GF-D8 (cell line): ENCODE measurements at places on chromosomes 1 and 21.

- no peak for DNase-seq
These were observed 61.7 kb downstream of the CASQ2 start for GRCh38 chr1:115706587-115707425.

GRCh38 chr1:59522925-59523505 lies 226.1 kb downstream of the FGGY start:
- no peak for DNase-seq

DNA sequence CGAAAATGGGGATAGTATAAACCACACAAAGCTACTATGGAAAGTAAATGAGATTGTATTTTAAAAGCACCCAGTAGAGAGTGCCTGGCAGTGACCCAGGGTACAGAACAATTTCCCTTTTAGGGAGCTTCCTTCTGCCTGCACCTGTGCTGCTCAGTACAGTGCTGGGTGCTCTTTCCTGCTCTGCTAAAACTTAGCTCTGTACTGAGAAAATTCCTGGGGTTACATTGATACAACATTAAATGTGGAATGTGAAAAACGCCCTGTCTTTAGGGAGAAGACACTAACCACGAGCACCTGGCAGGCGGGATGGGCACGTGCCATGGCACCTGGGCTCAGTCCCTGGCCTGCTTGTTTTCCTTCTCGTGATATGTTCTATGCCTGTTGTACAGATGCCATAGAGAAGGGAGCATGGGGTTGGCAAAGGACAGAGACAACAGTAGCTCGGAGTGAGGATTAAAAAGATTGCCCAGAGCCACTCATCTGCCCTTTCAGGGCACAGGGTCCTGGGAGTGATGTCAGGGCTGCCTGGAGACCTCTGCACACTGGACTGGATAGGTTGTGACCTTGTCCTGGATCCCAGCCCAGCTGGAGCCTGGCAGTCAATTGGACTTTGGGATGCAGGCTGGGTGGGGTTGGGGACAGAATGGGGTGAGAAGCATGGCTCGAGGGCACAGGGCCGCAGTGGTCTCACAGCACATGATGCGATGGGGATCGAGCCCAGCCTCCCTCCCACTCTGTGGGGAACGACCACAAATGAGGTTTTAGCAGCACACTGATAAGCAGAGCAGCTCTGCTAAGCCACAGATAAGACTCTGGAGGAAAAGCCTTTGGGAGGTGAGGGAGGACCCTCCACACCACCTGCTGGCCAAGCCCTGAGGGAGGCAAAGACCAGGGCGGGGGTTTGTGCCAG lies 4.2 kb downstream of the SPATA46 start:
- DNase-seq, result no peak

DNA sequence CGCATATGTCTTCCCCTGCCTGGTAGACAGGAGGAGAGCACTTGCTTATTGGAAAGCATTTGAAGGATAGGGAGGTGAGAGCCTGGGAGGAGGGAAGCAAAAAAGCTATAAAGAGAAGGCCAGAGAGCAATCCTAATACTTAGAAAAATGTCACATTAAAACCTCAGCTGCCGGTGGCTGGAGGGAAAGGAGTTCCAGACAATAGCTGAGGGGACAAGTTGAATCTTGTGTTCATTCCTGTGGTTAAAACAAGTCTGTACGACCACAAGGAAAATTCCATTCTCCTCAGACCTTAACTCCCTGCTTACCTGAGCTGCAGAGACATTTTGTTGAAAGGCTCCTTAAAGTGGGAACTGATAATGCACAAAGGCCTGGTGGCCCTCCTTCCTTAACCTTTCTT lies 218.8 kb upstream of the CAMK1G start:
- DNase-seq, result no peak

DNA sequence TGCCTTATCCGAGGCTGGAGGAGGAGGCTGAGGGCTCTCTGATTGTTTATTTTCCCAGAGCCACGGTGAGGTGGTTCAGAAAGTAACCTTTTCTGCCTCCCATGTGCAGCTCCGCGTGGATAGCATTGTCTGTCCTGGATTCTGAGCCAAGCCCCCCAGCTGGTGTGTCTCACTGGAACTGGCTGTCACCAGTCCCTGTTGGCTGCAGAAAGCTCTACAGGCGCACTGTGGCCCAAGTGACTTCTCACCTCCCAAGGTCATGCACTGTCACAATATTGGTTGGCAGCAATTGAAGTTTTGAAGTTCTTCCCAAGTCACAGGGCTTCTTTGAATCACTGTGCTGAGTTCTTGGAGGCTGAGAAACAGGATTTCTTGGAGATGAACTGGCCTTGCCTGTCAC lies 8.2 kb downstream of the BMP8A start:
- no peak for DNase-seq

DNA sequence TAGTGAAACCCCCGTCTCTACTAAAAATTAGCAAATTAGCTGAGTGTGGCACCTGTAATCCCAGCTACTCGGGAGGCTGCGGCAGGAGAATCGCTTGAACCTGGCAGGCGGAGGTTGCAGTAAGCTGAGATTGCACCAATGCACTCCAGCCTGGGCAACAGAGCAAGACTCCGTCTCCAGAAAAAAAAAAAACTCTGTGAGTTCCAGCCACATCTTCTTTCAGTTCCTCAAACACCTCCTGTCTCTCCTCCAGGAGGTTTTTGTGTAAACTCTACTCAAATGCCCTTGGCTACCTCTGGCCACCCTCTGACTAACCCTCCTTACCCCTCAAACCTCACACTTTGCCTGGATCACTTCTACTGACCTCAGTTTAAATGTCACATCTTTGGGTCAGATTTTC lies 38.1 kb downstream of the RCSD1 start:
- DNase-seq, result no peak

DNA sequence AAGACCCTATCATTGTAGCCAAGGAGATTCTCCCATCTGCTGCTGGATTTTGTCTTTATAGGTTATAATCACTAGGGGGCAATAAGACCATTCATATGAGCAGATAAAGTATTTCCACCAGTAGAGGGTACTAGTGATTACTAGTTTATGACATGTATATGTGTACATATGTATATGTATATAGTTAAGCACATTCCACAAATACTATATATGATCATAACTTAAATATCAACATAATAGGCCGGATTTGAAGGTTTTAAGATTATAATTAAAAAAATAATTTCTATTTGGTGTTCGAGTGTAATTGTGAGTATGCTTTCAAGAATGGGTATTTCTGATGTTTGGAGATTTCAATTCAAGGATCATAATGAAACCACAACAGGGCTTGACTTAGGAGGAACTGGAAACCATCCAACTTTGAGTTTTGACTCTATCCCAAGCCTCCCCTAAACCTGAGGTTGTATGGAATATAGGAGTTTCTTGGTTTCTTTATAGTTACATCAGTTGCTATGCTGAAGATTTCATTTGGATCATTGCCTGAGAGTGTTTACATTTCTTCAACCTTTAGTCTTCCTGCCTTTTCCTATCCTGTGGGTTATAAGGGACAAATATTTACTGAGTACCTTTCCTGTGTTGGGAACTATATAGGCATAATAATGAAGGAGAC lies 16.9 kb downstream of the TCEANC2 start:
- DNase-seq, result peak; percentile 42

DNA sequence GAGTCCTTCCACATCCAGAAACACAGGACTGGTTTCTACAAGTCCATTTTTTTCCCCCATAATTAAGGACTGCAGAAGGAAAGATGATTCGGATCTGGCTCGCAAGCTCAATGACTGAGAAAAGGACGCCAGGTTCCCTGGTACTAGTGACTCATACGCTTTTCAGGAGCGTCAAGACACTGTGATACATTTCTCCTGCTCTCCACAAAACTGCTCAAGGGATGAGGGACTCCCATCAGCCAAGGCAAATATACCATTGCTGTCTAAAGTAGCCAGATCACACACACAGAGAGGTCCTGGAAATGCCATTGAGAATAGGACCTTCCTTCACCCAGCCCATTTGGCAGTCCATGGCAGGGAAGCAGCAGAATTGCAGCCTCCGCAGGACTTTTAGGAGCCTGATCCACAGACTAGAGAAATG lies 253.6 kb upstream of the IRF2BP2 start:
- DNase-seq, result no peak

- DNase-seq, result peak; percentile 35
These were observed 87.5 kb upstream of the RHOU start for GRCh38 chr1:228647523-228648444.
